ENCODE measurements at places on chromosomes 6 and 20.

DNA sequence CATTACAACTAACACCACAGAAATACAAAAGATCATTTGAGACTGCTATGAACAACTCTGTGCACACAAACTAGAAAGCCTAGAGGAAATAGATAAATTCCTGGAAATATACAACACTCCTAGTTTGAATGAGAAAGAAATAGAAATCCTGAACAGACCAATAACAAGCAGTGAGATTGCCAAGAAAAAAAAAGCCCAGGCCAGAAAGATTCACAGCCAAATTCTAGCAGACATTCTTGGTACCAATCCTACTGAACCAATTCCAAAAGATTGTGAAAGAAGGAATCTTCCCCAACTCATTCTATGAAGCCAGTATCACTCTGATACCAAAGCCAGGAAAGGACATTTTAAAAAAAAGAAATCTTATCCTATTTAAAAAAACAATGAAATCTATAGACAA lies 7.0 kb upstream of the CDK19 start:
- no peak for DNase-seq

- DNase-seq, result no peak
These were observed 9.7 kb downstream of the HECA start for GRCh38 chr6:139144490-139145085.

- no peak for DNase-seq
These were observed 14.1 kb upstream of the RPN2 start for GRCh38 chr20:37165031-37165430.

GRCh38 chr6:139595183-139595582 lies 220.7 kb upstream of the CITED2 start:
- DNase-seq, result no peak

DNA sequence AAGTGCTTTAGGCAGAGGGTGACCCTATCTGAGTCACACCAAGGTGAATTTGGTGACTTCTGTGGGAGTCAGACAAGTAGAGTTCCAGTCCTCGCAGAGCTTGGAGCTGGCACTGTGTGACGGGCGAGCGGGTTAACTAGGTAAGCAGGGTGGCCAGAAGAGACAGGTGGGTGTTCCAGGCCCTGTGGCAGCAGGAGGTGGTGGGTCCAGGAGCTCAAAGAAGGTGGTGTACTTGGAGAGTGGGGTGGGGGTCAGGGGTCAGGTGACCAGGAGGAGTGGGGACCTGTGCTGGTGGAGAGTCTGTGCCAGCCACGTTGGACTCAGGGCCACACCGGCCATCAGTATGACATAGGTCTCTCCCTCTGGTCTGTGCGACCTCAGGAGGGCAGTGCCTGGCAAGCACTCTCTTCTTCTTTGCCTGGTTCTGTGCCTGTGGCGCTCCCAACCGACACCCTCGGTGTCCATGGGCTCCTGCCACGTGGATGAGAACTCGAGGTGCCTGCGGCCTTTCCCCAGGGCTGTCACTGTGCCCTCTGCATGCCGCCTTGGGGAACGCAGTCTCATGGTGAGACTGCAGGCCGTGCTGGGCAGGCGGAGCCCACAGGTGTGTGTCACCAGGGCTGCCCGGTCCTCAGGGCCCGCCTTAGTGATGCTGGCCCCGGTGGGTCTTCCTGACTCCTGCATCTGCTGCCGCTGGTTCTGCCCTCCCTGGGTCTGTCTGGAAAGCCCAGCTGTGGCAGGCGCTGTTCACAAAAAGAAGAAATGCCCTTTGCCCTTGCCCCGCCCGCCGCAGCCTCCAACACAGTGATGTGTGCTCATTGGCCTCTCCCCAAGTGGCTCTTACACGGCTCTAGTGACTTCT lies 1.6 kb downstream of the MRGBP start:
- DNase-seq, result no peak

DNA sequence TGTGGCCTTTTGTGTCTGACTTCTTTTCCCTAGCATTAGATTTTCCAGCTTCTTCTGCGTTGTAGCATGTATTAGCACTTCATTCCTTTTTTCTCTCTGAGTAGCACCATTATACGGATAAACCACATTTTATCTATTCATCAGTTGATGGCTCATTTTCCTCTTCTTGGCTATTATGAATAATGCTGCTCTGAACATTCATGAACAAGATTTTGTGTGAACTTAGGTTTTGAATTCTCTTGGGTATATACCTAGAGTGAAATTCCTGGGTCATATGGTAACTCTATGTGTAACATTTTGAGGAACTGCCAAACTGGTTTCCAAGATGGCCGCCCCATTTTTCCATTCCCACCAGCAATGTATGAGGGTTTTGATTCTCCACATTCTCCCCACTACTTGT lies 28.7 kb downstream of the SLC22A16 start:
- no peak for DNase-seq

DNA sequence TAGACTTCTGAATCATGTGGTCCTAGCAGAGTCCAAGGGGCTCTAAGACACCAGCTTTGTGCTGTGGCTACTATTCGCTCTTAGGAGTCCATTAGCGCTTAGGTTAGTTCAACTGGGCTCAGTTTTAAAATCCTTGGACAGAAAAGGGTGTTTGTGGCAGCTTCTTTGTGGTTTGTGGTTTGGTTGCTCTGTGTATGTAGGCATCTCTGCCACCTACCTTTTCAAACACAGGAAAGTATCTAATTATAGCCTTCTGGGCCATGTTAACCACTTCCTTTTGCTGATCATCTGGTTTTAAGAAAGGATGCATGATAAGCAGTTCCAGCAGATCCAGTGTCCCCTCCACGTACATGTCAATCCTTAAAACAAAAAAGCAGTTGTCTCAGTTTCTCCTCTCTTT lies 10.8 kb downstream of the GSTA4 start:
- no peak for DNase-seq

DNA sequence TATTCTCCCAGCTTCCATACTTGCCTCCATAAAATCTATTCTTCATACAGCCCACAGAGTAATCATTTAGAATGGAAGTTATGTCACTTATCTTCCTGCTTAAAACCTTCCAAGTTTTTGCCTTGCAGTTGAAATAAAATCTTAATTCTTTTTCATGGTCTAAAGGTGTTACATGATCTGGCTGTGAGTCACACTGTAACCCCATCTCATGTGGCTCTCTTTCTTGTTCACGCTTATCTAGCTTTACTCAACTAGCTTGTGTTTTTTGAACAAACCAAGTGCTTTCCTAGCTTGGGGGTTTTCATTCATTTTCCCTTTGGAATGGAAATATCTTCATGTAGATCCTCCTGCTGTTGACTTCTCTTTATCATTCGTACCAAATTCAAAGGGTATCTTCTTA lies 23.6 kb upstream of the THEMIS start:
- peak; percentile 49 for DNase-seq

DNA sequence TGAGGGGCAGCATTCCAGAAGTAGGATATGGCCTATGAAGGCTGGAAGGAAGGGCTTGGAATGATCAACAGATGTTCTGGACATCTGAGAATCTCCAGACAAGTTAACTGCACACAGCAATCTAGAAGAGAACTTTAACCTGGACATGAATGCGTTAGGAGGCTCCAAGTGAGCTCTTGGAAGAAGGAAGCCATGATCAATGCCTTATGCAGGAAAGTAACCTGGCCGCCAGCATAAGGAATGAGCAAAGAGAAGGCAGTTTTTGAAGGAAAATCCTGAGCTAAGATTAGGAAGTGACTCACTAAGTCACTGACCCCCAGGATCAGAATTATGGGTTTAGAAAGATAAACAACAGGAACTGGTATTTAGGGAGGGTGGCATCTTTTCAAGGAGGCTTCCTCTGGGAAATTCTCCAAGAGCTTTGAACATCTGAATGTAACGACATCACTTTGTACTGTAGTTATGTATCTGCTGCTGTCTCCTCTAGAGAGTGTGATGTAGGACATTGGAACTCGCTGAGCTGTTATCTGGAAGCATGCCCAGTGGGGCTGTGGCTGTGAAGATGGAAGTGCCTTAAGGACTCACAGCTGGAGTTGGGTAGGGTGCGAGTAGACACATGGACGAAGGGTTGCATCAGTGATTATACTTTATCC lies 236.8 kb downstream of the PACRG start:
- peak; percentile 64 for DNase-seq

DNA sequence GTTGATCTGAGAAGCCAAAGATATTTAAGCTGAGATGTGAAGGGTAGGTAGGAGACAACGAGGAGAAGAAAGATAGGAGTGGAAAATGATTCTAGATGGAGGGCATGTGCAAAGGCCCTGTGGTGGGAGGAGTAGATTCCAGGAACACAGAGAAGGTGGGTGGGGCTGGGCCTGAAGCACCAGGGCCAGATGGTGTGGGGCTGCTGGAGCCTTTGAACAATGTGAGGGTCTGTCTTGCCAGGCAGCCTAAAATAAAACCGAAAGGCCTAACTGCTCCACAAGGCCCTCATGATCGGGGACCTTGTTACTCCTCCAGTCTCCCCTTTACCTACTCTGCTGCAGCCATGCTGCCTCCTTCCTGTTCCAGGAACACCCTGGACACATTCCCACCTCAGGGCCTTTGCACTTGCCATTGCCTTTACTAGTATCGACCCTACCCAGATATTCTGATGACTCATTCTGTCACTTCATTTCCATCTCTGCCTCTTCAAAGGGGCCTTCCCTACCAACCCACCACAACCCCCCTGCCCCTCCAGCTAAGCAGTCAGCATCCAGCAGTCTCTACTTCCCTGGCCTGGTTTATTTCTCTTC lies 20.0 kb downstream of the FAM110A start:
- DNase-seq, result no peak

GRCh38 chr20:4730780-4731179 lies 9.1 kb downstream of the PRND start:
- DNase-seq, result no peak

- DNase-seq, result no peak
These were observed 449.6 kb downstream of the KIF16B start for GRCh38 chr20:16123623-16124022.

DNA sequence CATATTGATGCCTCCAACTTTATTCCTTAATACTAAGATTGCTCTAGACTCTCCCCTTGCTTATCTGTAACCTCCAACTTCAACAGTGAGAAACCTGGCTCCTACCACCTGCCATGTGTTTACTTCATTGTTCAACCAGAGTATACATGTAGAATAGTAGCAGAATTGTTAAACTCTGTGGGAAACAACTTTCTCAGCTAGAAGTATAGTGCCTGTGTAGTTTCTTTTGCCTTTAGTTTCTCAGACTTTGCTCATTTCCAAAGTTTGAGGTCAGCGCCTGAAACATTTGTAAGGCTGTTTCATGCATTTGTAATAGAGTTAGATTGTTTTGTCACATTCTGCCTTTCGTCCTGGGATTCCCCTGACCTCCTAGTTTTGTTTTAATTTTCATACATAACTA lies 34.9 kb upstream of the HECA start:
- DNase-seq, result no peak

DNA sequence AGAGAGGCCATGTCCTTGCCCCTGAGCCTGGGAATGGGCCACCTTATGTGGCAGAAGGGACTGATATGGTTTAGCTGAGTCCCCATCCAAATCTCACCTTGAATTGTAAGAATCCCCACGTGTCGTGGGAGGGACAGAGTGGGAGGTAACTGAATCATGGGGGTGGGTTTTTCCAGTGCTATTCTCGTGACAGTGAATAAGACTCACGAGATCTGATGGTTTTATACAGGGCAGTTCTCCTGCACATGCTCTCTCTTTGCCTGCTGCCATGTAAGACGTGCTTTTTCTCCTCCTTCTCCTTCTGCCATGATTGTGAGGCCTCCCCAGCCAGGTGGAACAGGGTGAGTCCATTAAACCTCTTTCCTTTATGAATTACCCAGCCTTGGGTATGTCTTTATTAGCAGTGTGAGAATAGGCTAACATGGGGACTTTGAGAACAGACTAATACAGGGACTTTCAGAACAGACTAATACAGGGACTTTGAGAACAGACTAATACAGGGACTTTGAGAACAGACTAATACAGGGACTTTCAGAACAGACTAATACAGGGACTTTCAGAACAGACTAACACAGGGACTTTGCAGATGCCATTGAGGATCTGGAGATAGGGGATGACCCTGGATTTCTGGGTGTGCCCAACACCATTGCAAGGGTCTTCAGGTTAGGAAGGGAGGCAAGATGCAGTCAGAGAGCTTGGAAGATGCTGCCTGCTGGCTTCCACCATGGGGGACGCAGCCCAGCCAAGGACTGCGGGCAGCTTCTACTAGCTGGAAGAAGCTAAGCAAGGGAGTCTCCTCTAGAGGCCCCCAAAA lies 86.9 kb downstream of the RAMACL start:
- no peak for DNase-seq

GRCh38 chr20:63191400-63191799 lies 24.5 kb downstream of the YTHDF1 start:
- no peak for DNase-seq

DNA sequence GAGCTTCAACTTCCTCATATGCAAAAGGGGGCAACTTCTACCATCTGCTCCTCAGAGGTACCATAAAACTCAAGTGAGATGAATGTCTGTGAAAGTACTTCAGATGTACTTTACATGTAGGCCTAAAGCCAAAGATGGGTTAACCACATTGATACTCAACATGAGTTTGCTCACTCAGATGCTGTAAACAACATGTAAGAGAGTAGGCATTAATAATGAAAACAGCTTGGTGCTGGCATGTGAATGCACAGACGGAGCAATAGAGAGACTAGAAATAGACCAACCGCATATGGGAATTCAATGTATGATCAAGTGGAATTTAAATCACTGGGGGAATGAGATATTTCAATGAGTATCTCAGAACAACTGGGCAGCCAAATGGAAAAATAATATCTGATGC lies 143.8 kb upstream of the CDYL start:
- no peak for DNase-seq

Data from SJCRH30 (cell line).